ENCODE measurements at places on chromosomes 3 and 15. TPM values are rescaled to one million over a fixed set of nuclear protein-coding genes. Genes with fewer than 3 reads are reported as not detected.

EIF4A2 gene
- 655 TPM for total RNA-seq

TMC3 gene
- total RNA-seq: not detected

SNX33 gene
- 8.2 TPM for total RNA-seq

NANOGP8 gene
- total RNA-seq: not detected

SRGAP3 gene
- total RNA-seq: 0.53 TPM

MFGE8 gene
- 23.8 TPM for total RNA-seq

PIAS1 gene
- 34.6 TPM for total RNA-seq

SOX2 gene
- total RNA-seq: not detected

FRMD4B gene
- total RNA-seq: 146 TPM

MST1R gene
- total RNA-seq: 2.2 TPM

RNF111 gene
- total RNA-seq: 34.4 TPM

TSPAN3 gene
- 261 TPM for total RNA-seq

CDHR4 gene
- not detected for total RNA-seq

ARPC4 gene
- 225 TPM for total RNA-seq

CD86 gene
- total RNA-seq: not detected

CSTA gene
- not detected for total RNA-seq

HRG gene
- total RNA-seq: not detected

CHRFAM7A gene
- 5.3 TPM for total RNA-seq

NEK10 gene
- 20.6 TPM for total RNA-seq

GATA2 gene
- total RNA-seq: 38.3 TPM

CHRM5 gene
- total RNA-seq: not detected

OTOL1 gene
- not detected for total RNA-seq

ALDH1A2 gene
- 2.3 TPM for total RNA-seq

SNX1 gene
- 63.3 TPM for total RNA-seq

ATP2B2 gene
- total RNA-seq: not detected

GRK7 gene
- not detected for total RNA-seq

DUOX1 gene
- under 0.01 TPM for total RNA-seq

FEZF2 gene
- total RNA-seq: not detected

TRAIP gene
- 4.8 TPM for total RNA-seq

SCAMP5 gene
- total RNA-seq: 16.9 TPM

NUP210 gene
- 0.53 TPM for total RNA-seq

MKRN2 gene
- total RNA-seq: 36.8 TPM

GASK1A gene
- total RNA-seq: not detected

ISL2 gene
- 0.13 TPM for total RNA-seq

SAMD7 gene
- not detected for total RNA-seq

MYH15 gene
- 0.53 TPM for total RNA-seq

UBE3A gene
- total RNA-seq: 98.7 TPM

TMEM207 gene
- not detected for total RNA-seq

TF gene
- total RNA-seq: not detected

TUSC2 gene
- total RNA-seq: 29.6 TPM

SLC24A5 gene
- 0.07 TPM for total RNA-seq

IMPG2 gene
- total RNA-seq: 0.50 TPM

VEPH1 gene
- 325 TPM for total RNA-seq

ARPP21 gene
- not detected for total RNA-seq

GOLGA6L7 gene
- not detected for total RNA-seq

LMAN1L gene
- total RNA-seq: under 0.01 TPM

C3orf20 gene
- total RNA-seq: 0.07 TPM

DNAH12 gene
- under 0.01 TPM for total RNA-seq

DPPA2 gene
- total RNA-seq: not detected

ZNF662 gene
- 2.4 TPM for total RNA-seq

MINAR1 gene
- total RNA-seq: 1.1 TPM

ALS2CL gene
- total RNA-seq: 5.3 TPM

FAM81A gene
- 1.1 TPM for total RNA-seq

KBTBD13 gene
- not detected for total RNA-seq
